ENCODE measurements at places on chromosomes 1 and 21.
A peak's percentile ranks its signal among the peaks of the same experiment; 100 is the strongest.

- no peak for DNase-seq
These were observed 52.4 kb downstream of the OSBPL9 start for GRCh38 chr1:51669272-51669671.

GRCh38 chr1:15243275-15244043 lies 3.6 kb upstream of the FHAD1 start:
- DNase-seq: no peak

GRCh38 chr1:12149791-12150175 lies 17.0 kb upstream of the TNFRSF1B start:
- DNase-seq: no peak

DNA sequence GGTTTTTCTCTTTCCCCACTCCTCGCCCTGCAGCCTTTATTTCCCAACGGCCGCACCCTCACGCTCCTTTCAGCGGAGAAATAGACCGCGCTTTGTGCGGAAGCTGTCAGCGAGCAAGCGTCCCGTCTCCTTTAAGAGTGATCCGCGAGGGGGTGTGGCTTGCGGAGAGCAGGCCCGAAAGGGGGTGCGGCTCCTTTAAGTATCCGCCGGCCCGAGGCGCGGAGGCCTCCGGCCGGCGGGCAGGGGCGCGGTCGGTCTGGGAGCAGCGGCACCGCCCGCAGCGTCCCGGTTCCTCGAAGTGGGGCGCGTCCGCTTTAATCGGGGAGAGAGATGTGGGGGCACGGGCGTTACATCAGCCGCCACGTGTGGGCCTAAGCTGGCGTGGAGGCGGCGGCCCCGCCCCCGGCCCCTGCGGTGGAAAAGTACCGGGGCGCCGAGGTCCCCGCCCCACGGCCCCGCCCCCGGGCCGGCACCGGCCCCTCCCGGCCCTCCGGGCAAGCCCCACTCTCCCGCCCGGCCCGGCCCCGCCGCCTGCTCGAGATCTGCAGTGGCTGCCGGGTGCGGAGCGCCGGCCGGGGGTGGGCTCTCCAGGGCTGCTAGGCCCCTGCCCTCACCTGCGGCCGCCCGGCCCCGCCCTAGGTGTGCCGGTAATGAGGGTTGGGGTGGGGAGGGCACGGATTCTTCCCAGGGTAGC lies 1.2 kb downstream of the SLC6A9 start:
- DNase-seq: peak; percentile 85

DNA sequence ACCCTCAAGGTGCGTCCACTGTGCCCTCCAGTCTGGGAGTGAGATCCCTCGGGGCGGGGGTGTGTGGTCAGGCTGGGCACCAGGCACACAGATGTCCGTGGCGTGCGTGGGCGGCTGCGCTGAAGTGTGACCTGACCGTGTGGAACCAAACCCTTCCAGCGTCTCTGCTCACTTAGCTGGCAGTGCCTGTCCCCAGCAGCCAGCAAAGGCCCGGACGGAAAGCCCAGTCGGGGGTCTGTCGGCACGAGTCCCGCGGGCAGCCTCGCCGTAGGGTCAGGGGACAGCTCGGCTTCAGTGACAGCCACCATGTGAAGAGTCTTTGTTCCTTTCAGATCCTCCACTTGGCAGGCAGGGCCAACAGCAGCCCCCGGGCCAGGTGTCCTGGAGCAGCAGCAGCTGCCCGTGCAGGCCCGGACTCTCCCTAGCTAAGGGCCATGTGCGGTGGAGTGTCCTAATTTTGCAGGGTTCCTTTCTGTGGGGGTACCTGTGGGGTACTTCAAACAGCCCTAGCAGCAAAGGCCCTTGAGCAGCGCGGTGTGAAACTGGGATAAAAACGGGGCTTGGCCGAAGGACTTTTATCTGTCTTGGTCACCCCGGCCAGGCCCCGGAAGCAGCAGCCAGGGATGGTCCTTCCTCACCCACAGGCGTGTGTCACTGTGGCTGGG lies 11.6 kb downstream of the TTLL10 start:
- DNase-seq: no peak

GRCh38 chr1:180163041-180163440 lies 8.4 kb downstream of the QSOX1 start:
- no peak for DNase-seq

DNA sequence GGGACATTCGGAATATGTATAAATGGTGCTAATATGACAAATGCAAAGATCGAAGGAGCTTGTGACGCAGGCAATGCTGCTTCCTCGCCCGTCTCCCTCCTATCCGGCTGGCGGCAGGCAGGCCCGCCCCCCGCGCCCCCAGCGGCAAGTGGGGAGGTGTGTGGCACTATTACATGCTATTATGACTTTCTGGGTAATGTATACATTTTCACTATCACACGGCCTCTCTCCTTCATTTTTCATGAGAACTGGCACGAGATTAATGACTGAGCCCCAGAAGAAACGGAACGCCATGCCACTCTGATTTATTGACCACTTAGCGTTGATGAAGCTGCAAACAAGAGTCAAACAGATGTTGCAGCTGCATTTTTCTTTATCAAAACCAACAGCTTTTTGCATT lies 138.9 kb upstream of the VAMP3 start:
- DNase-seq: no peak

DNA sequence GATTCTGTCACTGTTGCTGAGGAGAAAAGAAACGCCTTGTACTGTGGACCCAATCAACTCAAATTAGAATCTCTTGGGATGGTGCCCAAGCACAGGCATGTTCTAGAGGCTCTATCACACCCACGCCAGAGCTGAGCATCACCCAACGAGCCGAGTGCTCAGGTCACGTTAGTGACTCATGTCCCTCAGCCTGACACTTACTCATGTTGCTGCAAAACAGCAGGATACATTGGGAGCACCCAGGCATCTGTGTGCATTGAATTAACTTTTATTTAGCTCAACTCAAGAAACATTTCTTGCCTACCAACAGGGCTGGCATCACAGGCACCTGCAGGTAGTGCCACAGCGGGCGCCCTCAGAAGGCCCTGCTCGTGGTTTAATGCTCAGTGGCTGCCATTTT lies 149.8 kb downstream of the ETS2 start:
- DNase-seq: peak; percentile 40

GRCh38 chr21:33546086-33546485 lies 3.2 kb downstream of the SON start:
- DNase-seq: no peak

DNA sequence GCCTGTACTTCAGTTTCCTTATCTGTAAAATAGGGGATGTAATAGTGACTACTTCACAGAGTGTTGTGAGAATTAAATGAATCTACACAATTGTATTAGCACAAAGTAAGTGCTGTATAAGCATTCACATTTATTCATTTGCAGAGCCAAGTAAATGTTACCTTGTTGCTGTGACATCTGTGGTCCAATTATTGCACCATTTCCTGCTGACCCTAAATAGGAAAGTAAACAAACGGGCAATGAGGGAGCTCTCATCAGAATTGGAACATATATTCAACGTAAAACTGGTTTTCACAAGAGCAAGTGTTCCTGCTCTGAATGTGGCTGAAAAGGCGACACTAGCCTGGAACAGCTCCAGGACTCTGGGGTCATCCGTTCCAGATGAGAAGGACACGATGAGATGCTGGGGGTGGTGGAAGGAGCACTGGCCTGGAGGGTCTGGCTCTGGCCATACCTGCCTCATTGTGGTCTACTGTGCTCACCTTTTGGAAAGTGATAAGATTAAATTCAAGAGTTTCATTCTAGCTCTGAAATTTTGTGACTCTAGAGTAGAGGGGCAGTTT lies 34.5 kb downstream of the PROX1 start:
- DNase-seq: no peak

- DNase-seq: no peak
These were observed 41.0 kb downstream of the NEK2 start for GRCh38 chr1:211634461-211634860.

DNA sequence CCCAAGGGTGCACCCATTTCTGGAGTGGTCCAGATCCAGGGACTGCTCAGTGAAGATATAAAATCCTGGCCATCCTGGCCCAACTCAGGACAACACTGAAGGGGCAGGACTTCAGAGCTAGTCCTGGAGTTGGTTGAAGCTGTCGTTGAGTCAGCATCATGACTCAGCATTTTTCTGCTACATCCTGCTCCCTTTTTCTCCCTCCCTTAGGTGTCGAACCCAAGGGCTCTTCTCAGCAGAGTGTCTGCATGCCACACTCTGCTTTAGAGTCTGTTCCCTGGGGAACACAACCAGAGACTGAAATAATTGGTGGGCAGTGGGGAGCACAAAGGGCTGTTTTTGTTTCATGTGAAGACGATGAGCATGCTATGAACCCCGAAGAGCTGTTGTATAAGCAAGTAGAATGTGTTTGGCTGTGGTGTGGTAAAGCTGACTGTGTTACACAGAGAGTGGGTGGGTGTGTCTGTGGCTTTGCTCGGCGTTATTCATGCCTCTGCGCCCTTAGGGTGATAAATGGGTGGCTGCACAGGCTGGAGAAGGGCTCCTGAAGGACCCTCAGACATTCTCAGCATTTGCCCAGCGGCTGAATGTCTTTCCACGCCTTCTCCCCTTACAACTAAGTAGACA lies 167.2 kb downstream of the CYYR1 start:
- DNase-seq: peak; percentile 91

DNA sequence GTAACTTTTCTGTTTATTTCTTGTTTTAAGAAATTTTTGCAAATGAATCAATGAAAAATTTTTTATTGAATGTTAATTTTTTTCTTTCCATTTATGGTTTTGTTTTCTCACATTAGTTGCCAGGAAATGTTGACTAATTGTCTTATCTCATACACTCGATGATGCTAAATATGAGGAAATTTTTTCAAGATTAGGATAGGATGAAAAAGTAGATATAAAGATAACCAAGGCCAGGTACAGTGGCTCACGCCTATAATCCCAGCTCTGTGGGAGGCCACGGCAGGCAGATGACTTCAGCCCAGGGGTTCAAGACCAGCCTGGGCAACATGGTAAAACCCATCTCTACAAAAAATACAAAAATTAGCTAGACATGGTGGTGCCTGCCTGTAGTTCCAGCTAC lies 12.6 kb downstream of the LAX1 start:
- DNase-seq: no peak

DNA sequence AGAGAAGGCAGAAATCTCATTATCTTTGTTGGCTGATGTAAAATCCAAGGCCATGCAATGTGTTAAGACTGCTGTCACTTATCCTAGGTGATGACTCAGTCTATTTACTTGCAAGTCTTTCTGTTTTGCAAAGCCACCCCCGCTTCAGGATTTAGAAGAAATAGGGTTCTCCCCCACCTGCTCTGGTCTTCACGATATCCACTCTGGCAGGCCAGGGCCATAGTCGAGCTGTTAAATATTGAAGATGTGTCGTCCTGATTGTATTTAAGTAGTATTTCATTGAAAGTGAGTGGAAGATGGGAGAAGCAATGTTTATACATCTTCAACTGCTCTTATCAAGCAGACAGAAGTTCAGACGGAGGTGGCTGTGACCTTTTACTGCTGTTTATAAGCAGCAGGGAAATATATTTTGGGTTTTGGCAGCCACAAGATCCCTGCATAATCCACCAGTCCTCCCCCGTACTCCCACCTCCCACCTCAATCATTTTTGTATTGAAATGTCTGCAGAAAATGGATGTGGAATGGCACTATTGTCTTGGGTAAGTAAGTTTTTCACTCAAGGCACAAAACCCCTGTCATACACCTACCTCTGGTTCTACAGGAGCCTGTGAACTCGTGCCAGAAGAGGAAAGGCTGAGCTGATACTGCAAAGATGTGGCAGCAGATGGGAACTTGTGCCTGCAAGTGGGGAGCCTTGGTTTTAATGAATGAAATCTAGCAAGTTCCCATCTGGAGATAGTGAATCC lies 117.4 kb downstream of the MRPS6 start:
- DNase-seq: no peak

GRCh38 chr1:153567621-153568366 lies 2.1 kb upstream of the S100A2 start:
- peak; percentile 75 for DNase-seq

All from HT1080 (cell line).